Activated CD8-positive, alpha-beta memory T cell treated with anti-CD3 and anti-CD28 coated beads for 4 hours (primary cell): ENCODE measurements at places on chromosomes 3 and 15.

- no peak for DNase-seq
Measured at GRCh38 chr3:99396651-99397275, 241.6 kb upstream of the COL8A1 start.

- no peak for DNase-seq
Measured at GRCh38 chr15:90497912-90498311, 31.8 kb upstream of the CRTC3 start.

DNA sequence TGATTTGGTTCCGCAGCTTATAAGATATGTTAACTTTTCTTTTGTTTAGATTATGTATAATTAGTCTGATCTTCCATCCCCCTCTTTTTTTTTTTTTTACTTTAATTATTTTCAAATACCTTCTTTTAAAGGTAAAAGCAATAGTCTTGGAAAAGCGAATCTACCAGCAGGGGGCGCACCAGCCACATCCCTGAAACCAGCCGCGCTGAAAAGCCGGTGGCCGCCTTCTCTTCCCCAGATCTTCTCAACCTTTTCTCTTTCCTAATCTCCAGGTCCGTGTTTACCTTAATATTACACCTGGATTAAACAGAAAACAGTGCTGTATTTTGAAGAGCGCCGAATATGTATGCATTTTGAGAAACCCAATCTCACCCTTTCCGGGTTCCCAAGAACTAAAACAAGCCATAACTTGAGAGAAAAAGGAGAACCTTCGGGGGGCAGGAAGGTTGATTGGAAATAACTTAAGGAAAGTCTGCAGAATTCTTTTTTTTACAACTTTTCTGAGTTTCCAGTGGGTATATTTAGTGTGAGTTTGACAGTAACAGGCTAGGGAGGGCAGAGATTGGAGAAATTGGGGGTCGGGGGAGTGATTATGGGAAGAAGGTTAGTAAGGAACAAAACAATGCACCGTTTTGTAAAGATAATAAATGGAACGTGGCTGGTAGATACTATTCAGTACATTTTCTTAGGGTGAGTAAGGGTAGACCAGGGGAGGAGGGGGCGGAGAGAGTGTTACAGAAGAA lies 2.0 kb upstream of the SOX2 start:
- DNase-seq, result peak; percentile 12

GRCh38 chr3:43497905-43498365 lies 123.9 kb downstream of the ANO10 start:
- no peak for DNase-seq
